ENCODE measurements at places on chromosomes 13 and 19.

- no peak for DNase-seq
Measured at GRCh38 chr19:399370-399769, 9.6 kb downstream of the C2CD4C start.

DNA sequence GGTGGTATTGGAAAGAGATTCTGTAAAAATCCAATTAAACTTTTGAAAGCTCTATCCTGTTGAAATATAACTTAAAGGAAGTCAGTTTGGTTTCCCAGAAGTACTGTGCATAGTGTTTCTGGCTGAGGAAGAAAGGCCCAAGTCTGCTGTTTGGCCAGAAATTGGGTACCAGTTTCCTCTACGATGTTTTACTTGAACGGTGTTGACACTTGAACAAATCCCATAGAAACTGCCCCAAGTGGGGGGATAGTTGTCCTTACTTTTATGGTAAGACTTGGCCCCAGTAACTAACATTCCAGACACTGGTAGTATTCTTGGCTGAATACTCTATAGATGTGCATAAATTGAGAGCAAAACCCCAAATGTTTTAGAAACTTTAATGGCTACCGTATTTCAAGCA, 14.2 kb downstream of the KLF5 start:
- no peak for DNase-seq

DNA sequence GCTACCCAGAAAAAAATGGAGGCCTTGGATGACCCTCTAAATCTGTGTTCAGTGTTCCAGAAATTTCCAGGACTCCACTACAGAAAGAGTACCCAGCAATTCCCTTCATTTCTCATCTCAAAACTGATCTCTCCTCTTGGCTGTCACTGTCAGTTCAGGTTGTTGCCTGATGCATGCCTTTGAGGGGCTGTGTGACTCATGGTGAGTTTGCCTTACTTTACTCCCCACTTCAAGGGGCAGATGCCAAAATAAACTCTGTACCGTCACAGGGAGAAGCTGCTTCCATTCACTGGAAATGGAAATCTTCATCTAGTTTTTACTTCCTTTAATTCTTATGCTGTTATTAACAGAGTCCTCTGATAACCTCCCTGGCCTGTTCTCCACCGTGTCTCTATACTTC, 1075.0 kb downstream of the DIAPH3 start:
- DNase-seq: no peak

GRCh38 chr13:20109037-20109436, 51.8 kb downstream of the GJA3 start:
- no peak for DNase-seq

DNA sequence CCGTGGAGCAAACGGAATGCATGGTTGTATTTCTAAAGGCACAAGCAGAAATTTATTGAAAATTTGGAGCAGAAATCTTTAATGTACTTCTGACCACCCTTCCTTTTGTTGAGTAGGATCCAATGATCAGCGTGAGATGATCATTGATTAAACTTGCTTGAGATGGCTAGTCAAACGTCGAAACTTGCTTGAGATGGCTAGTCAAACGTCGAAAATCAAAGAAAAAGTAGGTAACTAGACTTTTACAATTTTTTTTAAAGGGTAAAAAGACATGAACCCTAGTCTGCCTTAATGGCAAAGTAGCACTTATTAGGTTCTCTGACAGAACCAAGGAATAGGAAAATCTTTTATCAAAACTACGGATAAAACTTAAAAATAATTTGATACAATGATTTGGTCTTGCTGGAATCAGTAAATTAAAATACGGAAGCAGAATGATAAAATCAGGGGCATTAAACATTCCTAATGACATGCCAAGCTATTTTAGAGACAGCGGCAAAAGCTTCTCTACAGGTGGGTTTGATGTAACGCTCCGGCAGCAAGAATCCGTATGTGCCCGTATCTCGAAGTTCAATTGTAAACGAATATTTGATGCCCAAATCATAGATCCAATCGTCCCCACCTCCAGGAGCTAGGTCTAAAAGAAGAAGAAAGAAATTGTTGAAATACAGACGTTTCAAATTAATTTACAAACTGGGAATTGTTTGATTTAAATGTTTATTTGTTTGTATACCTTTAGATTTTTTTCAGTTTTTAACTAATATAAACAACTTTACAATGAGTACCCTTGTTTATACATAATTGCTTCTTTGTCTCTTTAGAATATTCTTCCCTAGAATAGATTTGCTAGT, 841 bp upstream of the ZC3H13 start:
- DNase-seq: no peak

GRCh38 chr19:45152504-45153338, 8.1 kb downstream of the NKPD1 start:
- peak; percentile 57 for DNase-seq

GRCh38 chr13:24670961-24671381, 9.2 kb upstream of the ATP12A start:
- DNase-seq: peak; percentile 49

GRCh38 chr13:74026753-74027152, 107.5 kb downstream of the KLF12 start:
- peak; percentile 80 for DNase-seq

- DNase-seq: no peak
Measured at GRCh38 chr13:100291624-100292023, 202.7 kb downstream of the PCCA start.

DNA sequence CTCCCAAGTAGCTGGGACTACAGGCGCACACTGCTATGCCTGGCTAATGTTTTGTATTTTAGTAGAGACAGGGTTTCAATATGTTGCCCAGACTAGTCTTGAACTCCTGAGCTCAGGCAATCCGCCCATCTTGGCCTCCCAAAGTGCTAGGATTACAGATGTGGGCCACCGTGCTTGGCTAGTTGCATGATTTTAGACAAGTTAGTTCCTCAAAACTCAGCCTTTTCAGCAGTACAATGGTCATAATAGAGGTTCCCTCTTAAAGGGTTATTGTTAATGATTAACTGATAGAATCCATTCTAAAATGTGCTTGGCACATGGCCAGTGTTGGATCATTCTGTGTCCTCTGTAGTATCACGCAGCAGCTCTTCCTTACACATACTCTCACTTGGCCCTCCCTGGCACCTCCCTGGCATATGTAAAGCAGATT, 19.5 kb upstream of the IFT88 start:
- no peak for DNase-seq

DNA sequence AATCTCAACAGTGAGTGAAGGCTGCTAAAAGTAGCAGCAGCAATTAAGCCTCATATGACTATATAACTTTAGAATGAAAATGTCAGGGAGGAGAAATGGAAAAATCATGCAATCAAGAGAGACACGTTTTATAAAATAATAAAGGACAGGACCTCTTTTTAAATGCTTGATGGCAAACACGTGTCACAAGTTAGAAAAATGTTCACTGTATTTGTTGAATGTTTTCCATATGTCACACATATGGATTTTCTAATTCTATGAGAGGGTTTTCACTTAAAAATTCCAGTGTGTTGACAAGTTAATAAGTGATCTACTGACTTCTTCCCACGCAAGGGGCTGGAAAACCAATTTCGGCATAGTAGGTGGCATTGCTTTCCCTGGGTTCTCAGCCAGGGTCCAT, 27.7 kb upstream of the KCTD12 start:
- no peak for DNase-seq

DNA sequence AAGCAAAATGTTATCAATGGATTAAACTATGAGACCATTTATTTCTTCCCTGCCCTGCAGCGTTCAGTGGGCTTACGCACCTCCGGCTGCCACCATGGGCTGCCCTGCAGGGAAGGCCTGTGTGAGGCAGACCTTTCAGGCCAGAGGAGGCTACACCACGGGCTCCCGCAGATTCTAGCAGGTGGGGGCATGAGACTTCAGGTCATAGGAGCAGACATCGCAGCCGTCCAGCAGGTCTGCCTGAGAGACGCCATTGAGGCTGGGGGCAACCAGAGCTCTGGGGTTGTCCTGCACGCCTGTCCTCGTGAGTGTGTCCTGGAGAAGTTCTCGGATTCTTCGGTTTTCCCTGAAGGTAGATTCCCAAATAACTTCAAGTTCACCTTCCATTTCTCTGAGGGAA, 9.4 kb upstream of the SLC7A9 start:
- DNase-seq: no peak

DNA sequence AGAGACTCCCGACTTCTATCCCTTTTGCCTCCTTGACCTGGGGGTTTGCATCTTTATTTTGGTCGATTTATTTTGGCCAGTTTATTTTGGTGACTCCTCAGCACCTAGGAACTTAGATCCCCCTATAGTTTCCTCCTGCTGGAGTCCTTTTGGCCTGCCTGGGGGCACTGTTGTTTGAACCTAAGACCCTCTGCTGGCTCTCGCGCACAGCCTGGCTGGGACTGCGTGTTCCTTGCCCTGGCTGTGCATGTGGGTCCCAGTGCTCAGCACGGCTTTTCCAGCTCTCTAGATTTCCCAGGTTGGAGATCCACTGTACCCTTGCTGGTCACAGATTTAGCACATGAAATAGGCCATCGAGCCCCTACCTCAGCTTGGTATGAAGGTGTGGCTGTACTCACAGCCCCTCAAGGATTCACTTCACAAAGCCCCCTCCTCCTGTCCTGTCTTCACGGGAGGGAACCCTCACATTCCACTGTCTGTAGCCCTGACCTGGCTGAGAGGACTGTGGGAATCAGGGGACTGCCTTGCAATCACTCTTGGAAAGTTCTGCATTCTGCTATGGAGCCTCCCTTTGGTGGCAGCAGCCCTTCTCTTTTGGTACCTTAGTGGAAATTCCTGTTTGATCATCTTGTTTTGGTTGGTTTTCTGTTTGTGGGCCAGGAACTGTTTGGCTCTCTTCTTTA, 8.3 kb downstream of the UBAC2 start:
- no peak for DNase-seq

DNA sequence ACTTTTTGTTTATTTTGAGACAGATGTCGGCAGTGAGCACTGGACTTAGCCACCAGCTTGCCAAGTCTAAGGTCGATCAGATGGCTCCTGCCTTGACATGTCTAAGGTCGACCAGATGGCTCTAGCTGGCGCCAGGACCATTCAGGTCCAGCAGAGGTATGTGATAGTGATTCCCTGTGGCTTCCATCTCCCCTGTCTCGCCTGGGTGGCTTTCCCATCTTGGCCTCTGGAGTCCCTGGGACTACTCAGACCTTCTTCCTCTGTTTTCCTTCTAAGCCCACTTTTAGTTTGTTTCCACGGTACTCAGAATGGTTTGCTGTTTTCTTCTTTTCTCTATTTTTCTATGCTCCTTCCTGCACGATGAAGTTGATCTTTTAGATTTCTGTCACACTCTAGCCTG, 1435.7 kb downstream of the UQCRFS1 start:
- no peak for DNase-seq

GRCh38 chr13:66365101-66365500, 865.0 kb downstream of the PCDH9 start:
- DNase-seq: no peak

DNA sequence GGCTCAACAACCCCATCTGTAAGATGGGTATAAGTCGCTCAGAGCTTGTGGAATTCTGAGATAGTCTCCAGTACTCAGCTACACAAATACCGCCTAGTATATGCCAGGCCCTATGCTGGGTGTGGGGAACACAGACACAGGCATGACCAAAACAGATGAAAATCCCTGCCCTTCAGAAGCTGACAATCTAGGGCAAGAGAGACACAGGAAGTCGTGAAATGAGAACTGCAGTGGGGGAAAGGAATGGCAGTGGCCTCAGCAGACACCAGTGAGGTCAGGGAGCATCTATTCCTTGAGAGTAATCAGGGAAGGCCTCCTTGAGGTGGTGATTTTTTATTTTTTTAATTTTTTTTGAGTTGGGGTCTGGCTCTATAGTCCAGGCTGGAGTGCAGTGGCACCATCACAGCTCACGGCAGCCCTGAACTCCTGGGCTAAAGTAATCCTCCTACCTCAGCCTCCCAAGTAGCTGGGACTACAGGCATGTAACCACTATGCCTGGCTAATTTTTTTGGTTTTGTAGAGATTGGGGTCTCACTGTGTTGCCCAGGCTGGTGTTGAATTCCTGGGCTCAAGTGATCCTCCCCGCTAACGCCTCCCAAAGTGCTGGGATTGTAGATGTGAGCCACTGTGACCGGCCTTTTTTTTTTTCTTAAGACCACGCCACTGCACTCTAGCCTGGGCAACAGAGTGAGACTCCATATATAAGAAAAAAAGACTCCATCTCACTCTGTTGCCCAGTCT, 3.2 kb downstream of the TMIGD2 start:
- DNase-seq: peak; percentile 26

DNA sequence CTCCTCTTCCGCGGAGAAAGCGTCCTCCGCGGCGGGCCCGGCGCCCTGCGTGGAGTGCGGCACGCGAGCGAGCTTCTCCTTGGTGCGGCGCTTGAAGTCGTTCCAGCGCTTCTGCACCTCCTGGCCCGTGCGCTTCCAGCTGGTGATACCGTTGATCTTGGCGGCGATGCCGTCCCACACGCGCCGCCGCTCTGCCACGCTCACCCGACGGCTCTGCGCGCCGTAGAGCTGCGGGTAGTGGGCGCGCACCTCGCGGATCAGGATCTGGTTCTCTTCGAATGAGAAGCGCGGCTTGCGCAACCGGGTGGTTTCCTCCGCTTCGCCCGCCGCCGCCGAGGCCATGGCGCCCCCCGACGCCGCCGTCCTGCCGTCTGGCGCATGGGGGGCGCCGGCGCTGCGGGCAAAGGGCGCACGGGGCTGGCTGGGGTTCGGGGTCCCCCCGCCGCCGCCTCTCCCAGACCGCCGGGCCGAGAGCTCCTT, 941 bp downstream of the MYPOP start:
- peak; percentile 45 for DNase-seq

- no peak for DNase-seq
Measured at GRCh38 chr13:21013682-21014038, 47.7 kb downstream of the LATS2 start.

DNA sequence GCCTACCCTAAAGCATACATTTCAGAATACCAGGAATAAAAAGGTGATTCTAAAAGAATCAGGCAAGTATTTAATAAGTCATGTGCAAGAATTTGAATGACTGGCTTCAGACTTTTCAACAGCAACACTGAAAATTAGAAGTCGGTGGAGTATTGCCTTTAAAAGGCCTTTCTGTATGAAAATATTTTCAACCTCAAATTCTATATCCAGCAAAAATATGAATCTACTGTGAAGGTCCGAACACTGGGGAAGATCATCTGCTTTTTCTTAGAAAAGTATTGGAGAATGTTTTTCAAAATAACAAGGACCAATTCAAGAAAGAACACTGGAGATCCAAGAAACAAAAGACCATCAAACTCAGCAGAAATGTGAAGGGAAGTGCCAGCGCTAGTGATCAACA, 459.5 kb upstream of the KLF12 start:
- no peak for DNase-seq

DNA sequence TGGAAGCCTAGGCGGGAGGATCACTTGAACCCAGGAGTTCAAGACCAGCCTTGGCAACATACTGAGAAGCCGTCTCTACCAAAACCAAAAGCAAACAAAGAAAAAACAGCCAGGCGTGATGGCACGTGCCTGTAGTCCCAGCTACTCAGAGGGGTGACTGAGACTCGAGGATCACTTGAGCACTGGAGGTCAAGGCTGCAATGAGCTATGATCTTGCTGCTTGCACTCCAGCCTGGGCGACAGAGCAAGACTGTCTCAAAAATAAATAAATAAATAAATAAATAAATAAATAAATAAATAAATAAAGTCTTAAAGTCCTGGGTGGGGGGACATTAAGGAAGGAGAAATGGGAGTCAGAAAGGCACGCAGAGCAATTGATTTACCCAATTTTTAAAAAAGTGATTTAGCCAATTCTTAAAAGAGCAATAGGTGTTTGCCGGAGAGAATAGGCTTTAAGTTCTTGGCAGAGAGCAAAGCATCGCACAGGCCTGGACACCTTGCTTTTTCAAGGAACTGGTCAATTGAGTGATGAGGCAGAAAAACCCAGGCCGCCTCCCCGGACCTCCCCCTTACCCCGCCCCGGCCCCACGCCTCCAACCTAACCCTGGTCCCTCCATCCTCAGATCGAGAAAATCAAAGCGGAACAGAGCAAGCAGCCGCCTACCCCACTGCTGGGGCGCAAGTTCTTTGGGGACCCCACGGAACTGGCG, 9.5 kb upstream of the SHKBP1 start:
- no peak for DNase-seq

- DNase-seq: no peak
Measured at GRCh38 chr13:76634431-76635191, 251.6 kb downstream of the KCTD12 start.

All from activated CD4-positive, alpha-beta T cell treated with anti-CD3 and anti-CD28 coated beads, Interleukin-10, Interleukin-2, amounts not matched to agents 100 ng/mL and 50 ng/mL, durations not matched to agents 16 hours and 8 hours (primary cell).